ENCODE measurements at places on chromosomes 7 and 10. TPM values are rescaled to one million over a fixed set of nuclear protein-coding genes. Genes with fewer than 3 reads are reported as not detected.

- no peak overlapping the region for H3K27ac ChIP-seq
- H3K36me3 ChIP-seq: no peaks in the 10 kb centered on the region
- H3K4me1 ChIP-seq: no peaks in the 10 kb centered on the region
- H3K4me3 ChIP-seq: no peak overlapping the region
- DNase-seq: no peak
These were observed 225.0 kb downstream of the BUB3 start for GRCh38 chr10:123379156-123379555.

The CTTNBP2 gene
- not detected for polyA plus RNA-seq

DNA sequence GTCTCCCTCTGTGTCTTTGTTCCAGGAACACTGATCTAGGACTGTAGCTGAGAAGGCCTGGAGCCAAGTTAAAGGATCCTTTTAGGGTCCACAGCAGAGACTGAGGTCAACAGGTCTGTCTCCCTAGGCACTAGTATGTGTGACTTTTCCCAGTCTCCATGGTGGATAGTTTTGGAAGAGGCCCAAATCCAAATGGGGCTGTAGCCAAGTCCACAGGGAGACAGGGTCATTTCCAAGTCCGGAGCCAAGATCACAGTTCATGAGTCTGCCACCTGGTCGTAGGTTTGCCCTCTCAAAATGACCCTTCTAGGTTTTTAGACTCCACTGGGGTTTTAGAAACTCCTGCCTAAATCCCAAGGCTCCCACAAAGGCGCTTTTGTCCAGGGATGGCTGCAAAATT is 16.8 kb downstream of the ZNF277 start:
- no peaks in the 10 kb centered on the region for H3K27me3 ChIP-seq
- peaks cover 28% of the 10 kb centered on the region for H3K4me1 ChIP-seq
- H3K36me3 ChIP-seq: peaks cover 31% of the 10 kb centered on the region

The TMEM139 gene
- not detected for polyA plus RNA-seq

DNA sequence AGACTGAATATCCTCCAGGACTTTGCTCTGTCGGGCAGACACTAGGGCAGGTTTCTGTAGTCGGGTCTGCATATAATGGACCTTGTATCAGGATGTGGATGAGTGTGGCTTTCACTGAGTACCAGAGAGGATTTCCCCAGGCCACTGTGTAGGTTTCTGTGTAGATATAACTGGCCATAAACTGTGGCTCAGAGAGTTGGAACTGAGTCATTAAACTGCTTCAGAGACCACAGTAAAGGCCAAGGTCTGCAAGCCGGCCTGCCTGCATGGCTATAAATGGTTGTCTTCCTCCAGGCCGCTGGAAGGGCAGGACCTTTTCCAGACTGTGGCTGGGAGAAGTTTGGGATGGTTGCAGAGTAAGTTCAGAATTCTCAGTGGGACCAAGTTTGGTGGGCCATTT is 16.9 kb downstream of the ZNF92 start:
- peaks cover 2% of the 10 kb centered on the region for H3K4me1 ChIP-seq
- no peak overlapping the region for H3K27ac ChIP-seq
- H3K4me3 ChIP-seq: no peak overlapping the region
- no peak for DNase-seq
- H3K27me3 ChIP-seq: no peaks in the 10 kb centered on the region
- peaks cover 86% of the 10 kb centered on the region for H3K36me3 ChIP-seq

DNA sequence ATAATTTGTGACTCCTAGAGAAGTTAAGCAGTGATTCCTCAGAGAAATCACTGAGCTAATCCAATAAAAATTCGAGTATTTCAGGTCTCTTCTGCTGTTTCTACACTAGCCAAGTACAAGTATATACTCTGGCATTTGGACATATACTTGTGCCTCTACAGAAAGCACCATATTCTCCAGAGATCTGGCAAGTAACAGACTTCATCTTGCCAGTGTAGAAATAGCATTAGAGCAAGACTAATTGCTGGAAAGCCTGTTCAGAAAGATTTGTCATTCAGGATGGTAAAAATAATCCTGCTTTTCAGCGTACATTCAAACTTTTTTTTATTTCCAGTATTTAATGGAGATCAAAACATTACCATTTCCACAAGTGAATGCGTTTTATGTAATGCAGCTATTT is 410.8 kb upstream of the ETV1 start:
- H3K4me1 ChIP-seq: no peaks in the 10 kb centered on the region
- H3K27ac ChIP-seq: no peak overlapping the region
- H3K36me3 ChIP-seq: no peaks in the 10 kb centered on the region
- no peaks in the 10 kb centered on the region for H3K27me3 ChIP-seq
- no peak overlapping the region for H3K4me3 ChIP-seq

DNA sequence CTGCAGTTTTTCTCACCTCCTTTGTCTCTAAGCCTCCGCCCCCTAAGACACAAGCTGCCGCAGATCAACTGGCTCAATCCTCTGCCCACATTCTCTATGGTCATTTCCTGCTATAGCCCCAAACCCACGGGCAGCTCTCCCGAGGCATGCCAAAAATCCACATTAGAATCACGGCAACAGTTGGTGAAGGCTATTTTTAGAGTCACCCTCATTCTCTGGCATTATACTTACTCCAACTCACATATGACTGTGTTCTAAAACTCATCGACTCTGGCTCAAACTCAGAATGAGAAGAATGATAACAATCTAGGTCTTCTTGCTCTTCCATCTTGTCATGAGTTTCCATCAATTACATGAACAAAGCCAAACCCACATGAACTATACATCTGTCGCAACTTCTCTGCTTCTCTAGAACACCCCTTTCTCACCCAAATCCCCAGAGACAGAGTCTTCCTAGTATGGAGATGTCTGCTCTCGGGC is 10.9 kb upstream of the KIAA1549 start:
- no peaks in the 10 kb centered on the region for H3K4me1 ChIP-seq
- no peak overlapping the region for H3K27ac ChIP-seq
- no peaks in the 10 kb centered on the region for H3K36me3 ChIP-seq
- H3K27me3 ChIP-seq: peaks cover 6% of the 10 kb centered on the region
- DNase-seq: no peak

The MYH16 gene
- not detected for polyA plus RNA-seq

GRCh38 chr10:129716211-129716681 is 247.8 kb downstream of the EBF3 start:
- H3K27me3 ChIP-seq: no peaks in the 10 kb centered on the region
- no peak overlapping the region for H3K4me3 ChIP-seq
- H3K27ac ChIP-seq: no peak overlapping the region

DNA sequence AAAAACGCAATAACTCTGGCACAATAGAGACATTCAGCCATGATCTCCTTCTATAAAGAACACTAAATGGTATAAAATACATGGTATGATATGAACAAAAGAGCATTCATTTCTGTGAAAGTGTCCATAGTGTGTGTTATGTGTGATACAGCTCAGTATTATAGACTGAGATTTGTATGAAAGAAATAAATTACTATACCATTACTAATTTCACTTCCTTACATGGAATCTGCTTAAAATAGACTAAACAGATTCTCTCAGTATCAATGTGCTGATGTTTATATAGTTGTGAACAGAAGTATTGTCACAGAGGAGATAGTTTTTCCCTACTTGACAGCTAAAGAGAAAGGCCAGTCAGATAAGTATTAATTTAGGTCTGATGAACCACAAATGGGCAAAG is 10.8 kb downstream of the SEMA3A start:
- no peak overlapping the region for H3K4me3 ChIP-seq
- DNase-seq: no peak
- H3K4me1 ChIP-seq: peaks cover 10% of the 10 kb centered on the region
- H3K36me3 ChIP-seq: no peaks in the 10 kb centered on the region
- no peaks in the 10 kb centered on the region for H3K27me3 ChIP-seq

DNA sequence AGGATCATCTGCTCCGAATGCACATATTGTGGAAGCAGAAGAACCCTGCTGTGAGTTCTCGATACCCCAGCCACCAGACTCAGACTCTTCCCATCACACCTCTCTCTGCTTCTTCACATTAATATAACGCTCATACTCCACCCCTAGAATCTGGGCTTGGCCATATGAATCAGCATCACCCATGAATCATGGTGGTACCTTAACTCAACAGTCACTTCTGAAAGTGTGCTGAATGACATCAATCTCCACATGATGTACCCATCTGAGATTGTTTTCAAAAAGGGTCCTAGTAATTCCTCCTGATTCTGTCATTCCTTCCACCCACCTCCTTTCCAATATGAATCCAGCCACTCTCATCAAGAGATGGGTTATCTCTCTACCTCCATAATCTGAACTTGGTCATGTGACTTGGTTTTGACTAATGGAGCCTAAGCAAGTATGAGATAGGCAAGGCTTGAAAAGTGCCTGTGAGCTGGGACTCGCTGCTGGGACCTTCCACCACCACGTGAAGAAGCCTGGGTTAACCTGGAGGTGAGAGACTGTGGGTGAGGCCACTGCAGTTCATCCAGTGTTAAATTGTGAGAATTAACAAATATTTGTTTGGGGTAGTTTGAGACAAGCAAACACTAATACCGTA is 15.4 kb downstream of the YWHAG start:
- peaks cover 4% of the 10 kb centered on the region for H3K36me3 ChIP-seq
- no peak overlapping the region for H3K4me3 ChIP-seq
- H3K27me3 ChIP-seq: no peaks in the 10 kb centered on the region
- H3K27ac ChIP-seq: no peak overlapping the region

DNA sequence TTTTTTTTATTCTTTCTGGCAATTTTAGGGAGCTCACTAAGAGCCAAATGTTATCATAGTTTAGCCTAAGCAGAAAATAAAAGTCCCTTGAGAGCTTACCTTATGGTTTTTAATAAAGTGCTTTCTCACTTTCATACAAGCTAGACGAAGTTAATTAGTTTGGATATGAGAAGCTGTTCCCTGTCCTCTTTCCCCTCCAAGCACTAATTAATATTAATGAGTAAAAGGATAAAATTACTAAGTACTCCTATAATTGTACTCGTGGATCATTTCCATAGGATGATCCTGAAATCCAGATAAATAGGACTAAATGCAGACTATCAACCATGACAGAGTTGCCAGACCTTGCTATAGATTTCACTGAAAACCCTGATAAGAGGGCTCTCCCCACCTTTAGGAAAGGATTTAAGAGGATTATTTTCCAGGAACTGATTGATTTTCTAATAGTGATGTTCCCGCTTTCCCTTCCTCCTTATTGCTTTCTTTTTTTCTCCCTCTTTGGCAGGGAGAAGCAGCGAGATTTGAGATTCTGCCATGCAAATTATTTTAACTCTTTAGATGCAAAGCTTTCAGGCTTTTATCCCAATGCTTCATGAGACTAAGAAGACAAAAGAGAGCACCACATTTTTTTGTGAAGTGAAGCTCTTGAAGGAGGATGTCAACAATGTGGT is 58.3 kb upstream of the HECW1 start:
- H3K27me3 ChIP-seq: peaks cover 27% of the 10 kb centered on the region
- no peak for DNase-seq
- H3K4me1 ChIP-seq: no peaks in the 10 kb centered on the region
- H3K36me3 ChIP-seq: peaks cover 3% of the 10 kb centered on the region
- no peak overlapping the region for H3K27ac ChIP-seq

The MGAM2 gene
- polyA plus RNA-seq: not detected

GRCh38 chr10:62185919-62186692 is 82.5 kb downstream of the RTKN2 start:
- no peaks in the 10 kb centered on the region for H3K27me3 ChIP-seq
- DNase-seq: no peak
- peak overlapping the region; percentile 36 for H3K4me3 ChIP-seq

The JCAD gene
- not detected for polyA plus RNA-seq

GRCh38 chr10:51986516-51986915 is 287.1 kb upstream of the CSTF2T start:
- DNase-seq: no peak
- peaks cover 2% of the 10 kb centered on the region for H3K27me3 ChIP-seq
- no peak overlapping the region for H3K4me3 ChIP-seq
- no peak overlapping the region for H3K27ac ChIP-seq
- H3K4me1 ChIP-seq: no peaks in the 10 kb centered on the region

GRCh38 chr7:73988197-73988596 is 39.8 kb upstream of the ELN start:
- no peaks in the 10 kb centered on the region for H3K27me3 ChIP-seq
- no peak overlapping the region for H3K4me3 ChIP-seq
- no peak overlapping the region for H3K27ac ChIP-seq
- DNase-seq: no peak
- H3K4me1 ChIP-seq: no peaks in the 10 kb centered on the region

- no peak overlapping the region for H3K4me3 ChIP-seq
- H3K36me3 ChIP-seq: peaks cover 5% of the 10 kb centered on the region
- peaks cover 2% of the 10 kb centered on the region for H3K4me1 ChIP-seq
- no peak overlapping the region for H3K27ac ChIP-seq
- H3K27me3 ChIP-seq: no peaks in the 10 kb centered on the region
These were observed 188.5 kb downstream of the JAZF1 start for GRCh38 chr7:27992097-27992496.

DNA sequence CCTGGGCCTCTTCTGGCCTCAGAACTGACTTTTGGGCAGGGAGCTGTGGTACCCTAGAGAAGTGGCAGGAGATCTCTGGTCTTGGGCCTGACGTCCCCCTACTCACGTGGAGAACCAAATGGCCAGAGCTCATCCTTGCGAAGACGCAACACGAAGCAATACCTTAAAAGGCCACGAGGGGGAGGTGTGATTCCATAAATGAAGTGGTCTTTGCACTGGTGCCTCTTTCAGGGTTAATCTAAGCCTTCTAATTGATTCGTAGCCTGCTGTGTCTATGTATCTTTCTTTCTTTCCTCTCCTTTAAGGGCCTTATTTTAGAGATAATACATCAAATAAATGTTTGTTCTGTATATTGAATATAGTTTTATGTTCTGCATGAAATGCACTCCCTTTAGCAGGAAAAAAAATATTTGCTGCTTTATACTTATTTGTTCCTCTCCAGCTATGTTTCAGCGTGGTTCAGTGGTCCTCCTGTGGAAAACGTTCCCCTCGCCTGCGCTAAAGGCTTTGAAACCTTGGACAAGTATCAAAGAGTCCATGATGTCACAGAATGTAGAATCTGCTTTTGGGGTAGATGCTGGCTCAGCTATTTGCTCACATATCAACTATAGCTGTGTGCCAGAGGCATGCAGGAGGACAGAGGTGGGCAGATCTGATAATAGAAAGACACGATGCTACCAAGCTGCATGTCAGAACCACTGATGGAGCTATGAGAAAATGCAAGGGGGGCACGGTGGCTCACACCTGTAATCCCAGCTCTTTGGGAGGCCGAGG is 41.0 kb downstream of the STRA8 start:
- DNase-seq: peak; percentile 38
- H3K27me3 ChIP-seq: peaks cover 1% of the 10 kb centered on the region
- peaks cover 3% of the 10 kb centered on the region for H3K4me1 ChIP-seq
- no peaks in the 10 kb centered on the region for H3K36me3 ChIP-seq

The KLF14 gene
- polyA plus RNA-seq: not detected

- peak overlapping the region; percentile 58 for H3K4me3 ChIP-seq
- DNase-seq: no peak
- peak overlapping the region; percentile 84 for H3K27ac ChIP-seq
These were observed 2.4 kb downstream of the PWWP2B start for GRCh38 chr10:132399117-132400035.

- H3K4me1 ChIP-seq: no peaks in the 10 kb centered on the region
- no peak overlapping the region for H3K27ac ChIP-seq
- H3K27me3 ChIP-seq: no peaks in the 10 kb centered on the region
- no peaks in the 10 kb centered on the region for H3K36me3 ChIP-seq
- DNase-seq: no peak
These were observed 325.6 kb downstream of the ZWINT start for GRCh38 chr10:56035489-56035888.

The SGCE gene
- polyA plus RNA-seq: not detected
